Activated naive CD8-positive, alpha-beta T cell treated with anti-CD3 and anti-CD28 coated beads for 36 hours (primary cell): ENCODE measurements at places on chromosomes 16 and 17. TPM values are rescaled to one million over a fixed set of nuclear protein-coding genes. Genes with fewer than 3 reads are reported as not detected.
A peak's percentile ranks its signal among the peaks of the same experiment; 100 is the strongest.

Gene CTRL
- total RNA-seq, result 6.2 TPM

DNA sequence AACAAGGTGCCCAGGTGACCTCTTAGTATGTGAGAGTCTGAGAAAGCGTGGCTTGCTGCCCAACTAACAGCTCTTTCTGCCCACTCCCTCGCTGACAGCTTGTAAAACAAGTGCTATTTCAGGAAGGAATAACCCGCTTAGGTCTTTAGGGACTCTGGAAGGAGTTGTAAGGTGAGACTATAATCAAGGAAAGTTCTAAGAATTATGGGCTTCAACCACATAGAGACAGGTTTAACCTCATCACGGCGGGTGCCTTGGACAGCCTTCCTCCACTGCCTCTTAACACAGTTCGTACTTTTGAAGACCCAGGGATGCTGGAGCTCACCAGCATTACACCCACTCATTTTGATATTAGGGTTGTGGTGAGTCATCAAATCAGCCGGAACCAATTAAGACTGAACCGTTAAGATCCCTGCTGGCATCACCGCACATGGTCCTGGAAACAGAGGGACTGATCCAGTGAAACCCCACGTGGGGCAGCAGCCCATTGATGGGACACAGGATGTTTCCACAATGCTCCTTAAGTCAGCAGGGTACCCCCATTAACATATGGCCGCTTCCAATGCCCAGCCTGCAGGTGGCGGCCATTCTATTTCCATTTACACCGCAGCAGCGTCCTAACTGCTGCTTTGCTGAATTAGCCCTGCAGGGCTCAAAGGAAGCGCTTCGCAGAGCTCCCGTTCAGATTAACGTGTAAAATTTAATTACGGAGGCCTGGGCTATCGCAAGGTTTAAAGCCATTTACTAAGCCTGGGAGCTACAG, 176.6 kb upstream of the SDK2 start:
- DNase-seq, result no peak

Gene TMC7
- total RNA-seq, result not detected

DNA sequence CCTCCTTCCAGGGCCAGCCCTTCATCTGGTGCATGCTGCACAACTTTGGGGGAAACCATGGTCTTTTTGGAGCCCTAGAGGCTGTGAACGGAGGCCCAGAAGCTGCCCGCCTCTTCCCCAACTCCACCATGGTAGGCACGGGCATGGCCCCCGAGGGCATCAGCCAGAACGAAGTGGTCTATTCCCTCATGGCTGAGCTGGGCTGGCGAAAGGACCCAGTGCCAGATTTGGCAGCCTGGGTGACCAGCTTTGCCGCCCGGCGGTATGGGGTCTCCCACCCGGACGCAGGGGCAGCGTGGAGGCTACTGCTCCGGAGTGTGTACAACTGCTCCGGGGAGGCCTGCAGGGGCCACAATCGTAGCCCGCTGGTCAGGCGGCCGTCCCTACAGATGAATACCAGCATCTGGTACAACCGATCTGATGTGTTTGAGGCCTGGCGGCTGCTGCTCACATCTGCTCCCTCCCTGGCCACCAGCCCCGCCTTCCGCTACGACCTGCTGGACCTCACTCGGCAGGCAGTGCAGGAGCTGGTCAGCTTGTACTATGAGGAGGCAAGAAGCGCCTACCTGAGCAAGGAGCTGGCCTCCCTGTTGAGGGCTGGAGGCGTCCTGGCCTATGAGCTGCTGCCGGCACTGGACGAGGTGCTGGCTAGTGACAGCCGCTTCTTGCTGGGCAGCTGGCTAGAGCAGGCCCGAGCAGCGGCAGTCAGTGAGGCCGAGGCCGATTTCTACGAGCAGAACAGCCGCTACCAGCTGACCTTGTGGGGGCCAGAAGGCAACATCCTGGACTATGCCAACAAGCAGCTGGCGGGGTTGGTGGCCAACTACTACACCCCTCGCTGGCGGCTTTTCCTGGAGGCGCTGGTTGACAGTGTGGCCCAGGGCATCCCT, 7.4 kb downstream of the NAGLU start:
- DNase-seq, result no peak

DNA sequence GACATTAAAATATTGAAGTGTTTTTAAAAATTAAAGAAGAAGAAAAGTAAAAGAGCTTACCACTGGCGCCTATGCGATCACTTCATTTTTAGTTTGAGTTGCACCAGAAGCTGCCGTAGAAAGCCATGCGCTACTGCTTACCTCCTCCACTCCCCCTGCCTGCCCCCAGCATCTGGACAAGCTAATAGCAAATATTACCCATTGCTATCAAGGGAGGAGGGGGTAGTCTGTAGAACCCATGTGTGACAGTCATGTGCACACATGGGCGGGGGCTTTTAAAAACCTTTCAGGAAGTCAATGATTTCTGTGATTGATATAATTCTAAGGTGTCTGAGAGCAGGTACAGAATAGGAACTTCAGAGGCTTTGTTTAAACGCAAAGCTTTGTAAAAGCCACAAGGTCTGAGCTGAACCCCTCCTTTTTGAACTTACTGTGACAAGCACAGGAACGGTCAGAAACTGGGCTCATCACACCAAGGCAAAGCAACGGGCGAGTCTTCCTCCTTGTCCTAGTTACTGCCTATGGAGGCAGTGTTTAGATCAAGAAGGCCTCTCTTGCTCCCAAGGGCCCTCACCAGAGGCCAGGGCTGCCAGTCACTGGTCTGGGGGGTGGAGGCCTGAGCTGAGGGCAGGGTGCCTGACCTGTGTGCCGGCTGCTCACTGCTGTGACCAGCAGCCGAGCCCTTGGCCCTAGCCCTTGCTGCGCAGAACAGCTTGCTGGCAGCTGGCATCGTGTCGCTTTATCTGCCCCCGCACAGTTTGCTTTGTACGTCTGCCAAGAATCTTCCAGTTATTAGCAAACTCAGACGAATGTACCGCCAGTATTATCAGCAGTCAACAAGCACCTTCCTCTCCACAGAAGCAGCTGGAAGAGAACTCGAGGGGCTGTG, 15.0 kb downstream of the GINS2 start:
- DNase-seq, result no peak

Gene CCL1
- total RNA-seq, result not detected

Gene CTRB2
- total RNA-seq, result not detected

GRCh38 chr16:86471896-86472295, 38.4 kb upstream of the FOXF1 start:
- no peak for DNase-seq

DNA sequence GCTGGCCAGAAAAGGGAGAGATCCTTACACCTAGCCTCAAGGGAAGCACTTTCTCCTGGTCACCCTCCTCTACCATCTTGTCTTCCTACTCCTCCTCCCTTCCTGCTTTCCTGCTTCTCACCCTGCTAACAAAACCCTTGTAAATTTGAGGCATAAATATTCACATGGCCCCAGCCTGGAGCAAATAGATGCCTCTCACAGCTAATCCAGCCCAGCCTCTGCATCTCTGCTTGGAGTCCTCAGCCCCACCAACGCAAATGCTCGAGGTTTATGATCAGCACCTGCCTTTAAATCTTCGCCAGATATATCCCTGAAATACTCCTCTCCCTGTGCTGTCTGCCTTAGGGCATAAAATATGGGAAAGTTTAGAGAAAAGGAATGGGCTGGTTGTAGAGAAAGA, 205.2 kb upstream of the CDH5 start:
- DNase-seq, result no peak

DNA sequence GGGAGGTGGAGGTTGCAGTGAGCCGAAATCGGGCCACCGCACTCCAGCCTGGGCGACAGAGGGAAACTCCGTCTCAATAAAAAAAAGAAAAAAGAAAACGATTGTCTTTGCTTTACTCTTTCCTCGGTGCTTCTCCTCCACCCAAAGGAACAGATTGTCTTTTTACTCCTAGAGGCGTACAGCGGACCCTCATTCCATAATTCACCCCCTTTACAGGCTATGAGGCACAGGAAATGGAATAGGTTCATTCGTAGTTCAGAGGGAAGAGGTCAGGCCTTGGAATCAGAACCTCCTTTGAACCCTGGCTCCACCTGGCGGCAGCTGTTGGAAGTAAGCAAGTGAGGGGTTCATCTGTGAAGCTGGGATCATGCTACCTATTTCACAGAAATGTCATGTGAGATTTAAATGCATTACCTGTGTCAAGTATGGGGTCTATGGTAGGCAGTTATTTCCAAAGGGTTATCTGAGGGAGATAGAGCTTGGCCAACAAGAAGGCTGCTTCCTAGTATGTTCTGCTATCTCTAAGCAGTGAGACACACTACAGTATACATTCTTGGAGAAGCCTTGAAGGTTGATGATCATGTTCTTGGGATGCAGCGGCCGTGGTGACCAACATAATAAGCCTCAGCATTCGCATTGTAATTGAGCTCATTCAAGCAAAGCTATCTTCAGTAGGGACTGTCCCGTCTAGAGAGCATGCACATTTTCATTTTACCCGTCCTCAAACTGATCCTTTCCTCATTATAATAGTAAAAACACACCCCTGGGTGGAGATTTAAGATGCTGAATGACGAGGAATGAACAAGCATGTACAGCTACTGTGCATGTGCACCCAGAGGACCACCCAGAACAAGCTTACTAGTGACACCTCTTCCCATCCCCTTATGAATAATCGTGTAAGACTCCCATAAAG, 18.7 kb upstream of the ZNF689 start:
- DNase-seq, result peak; percentile 84

Gene CA4
- not detected for total RNA-seq

- DNase-seq, result no peak
Measured at GRCh38 chr17:7056386-7056785, 12.5 kb upstream of the SLC16A11 start.

Gene NLGN2
- 9.3 TPM for total RNA-seq

DNA sequence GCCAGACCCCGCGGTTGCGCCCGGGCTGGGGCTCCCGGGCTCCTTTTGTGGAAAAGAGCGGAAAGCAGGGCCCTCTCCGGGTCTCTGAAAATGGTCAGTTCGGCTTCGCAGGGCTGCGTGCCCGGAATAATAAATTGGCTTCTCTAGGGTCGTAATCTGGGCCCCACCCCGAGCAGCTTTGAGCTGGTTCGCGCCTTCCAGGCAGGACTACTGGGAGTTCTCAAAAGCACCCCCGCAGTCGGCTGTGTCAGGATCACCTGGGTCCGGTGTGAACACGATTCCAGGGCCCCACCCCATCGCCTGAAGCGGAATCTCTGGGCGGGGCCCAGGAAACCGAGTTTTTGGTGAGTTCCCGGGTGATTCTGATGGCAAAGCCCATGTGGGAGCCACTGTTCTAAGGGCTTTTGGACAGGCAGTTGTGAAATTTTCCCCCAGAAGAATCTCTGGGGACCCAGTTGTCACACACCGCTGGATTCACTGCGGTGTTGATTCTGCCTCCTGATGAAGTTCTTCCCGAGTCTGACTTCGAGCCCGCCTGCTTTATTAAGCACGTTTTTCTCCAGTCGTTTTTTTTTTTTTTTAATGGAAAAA, 77.0 kb downstream of the MRC2 start:
- no peak for DNase-seq

Gene ZNF830
- 21.6 TPM for total RNA-seq

Gene ZNF668
- 17.3 TPM for total RNA-seq

- no peak for DNase-seq
Measured at GRCh38 chr17:80955671-80956280, 35.9 kb upstream of the CHMP6 start.

Gene CHRNE
- total RNA-seq, result 0.42 TPM

- no peak for DNase-seq
Measured at GRCh38 chr16:74788108-74788507, 13.5 kb upstream of the FA2H start.

Gene TP53TG3F
- not detected for total RNA-seq

DNA sequence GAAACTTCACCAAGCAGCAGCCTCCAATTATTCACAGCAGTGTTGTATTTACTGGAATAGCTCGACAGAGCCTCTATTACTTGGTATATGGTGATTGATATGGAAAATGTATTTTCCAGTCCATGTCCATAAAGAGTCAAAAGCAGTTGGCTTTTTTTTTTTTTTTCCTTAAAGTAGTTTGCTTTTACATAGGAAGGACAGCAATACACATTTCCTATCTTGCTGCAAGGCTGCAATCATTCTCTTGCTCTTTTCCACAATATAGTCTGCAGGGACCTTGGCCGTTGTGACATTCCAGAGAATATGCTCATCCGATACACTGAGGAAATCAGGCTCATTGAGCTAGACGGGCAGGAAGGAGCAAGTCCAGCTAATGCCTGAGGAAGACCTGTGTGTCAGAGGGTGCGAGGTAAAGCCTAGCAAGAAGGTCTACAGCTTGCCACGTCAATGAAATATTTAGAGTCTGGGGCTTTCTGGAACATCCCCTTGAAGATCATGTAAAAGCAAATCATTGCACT, 131.1 kb downstream of the ENGASE start:
- DNase-seq, result no peak

DNA sequence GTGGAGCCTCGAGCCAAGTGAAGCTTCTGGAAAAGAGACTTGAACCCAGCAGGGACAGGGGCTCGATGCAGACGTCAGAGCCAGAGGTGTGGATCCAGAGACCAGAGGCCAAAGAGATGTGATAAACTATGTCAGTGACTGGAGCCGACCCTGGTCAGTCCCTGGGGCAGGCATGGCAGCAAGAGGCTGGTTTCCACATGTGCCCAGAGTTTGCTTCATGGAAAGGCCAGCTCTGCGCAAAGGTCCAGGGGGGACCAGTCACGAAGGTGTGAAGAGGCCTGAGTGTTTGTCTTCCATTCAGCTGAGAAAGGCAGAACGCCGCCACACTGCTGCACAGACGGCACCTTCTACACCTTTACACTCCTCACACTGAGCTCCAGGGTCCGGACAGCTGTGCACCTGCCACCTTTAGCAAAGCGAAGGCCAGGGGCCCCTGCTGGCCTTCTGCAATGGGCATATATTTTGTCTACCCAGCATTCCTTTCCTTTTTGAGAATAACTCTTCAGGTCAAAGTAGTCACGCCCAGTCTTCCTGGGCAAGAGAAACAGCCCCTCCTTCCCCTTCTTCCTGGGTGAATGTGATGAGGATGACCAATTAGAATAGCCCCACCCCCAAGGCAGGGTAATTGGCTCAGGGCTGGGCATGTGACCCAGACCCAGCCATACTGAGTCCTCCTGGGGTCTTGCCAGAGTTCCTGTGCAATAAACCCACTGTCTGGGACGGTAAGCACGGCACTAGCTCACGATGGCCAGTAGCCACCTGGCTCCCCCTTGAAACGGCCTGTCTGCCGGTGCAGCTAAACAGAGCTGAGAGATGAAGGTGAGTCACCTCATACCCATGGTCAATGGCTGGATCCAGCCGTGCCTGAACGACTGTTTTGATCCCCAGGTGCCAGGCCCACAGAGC, 2.3 kb upstream of the RPH3AL start:
- no peak for DNase-seq
